ENCODE measurements at places on chromosomes 12 and 14.

DNA sequence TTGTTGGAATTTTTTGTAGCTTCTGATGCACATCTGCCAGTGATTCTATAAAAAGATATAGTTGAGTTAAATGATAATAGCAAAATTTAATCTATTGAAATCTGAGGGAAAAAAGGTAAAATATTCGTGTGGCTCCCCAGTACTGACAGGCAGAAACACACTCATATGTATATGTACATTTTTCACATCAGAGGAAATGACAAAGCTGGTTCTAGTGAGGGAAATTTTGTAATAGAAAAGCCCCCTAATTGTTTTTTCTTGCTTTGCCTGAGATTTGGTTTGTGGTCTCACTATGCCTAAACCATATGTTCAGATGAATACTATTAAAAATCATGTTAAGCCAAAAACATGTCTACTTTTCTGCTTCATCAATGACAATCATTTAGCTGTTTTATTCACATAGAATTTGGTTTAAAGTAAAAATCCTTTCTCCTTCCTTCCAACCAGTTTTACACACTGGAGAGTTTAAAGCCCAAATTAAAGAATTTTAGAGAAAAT is 203.5 kb downstream of the ANO6 start:
- no peak for DNase-seq

GRCh38 chr14:65731933-65732506 is 319.5 kb downstream of the FUT8 start:
- DNase-seq = no peak

GRCh38 chr12:11865824-11866223 is 204.9 kb upstream of the BCL2L14 start:
- DNase-seq = no peak

DNA sequence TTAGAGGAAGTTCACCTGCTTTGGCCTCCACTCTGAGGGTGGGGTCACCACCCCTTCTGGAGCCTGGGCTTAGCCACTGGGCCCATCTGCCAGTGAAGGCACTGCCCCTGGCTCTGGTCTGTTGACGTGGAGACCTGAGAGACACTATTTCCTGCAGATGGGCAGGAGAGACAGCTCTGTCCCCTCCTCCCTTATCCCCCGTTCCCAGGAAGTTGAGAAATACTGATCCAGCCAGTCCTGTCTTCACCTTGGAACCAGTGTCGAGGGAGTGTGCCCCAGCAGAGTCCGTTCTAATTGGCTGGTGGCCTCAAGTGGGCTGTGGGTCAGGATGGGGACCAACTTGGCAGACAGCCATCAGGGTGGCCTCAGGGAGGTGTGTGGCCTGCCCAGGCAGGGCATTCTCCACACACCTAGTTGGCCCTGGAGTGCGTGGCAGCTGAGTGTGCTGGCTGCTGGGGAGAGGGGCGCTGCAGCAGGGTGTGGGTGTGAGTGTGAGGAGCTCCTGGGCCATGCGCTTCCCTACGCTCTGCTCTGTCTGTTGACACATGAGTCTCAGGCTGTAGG is 25.4 kb downstream of the CLSTN3 start:
- no peak for DNase-seq

GRCh38 chr14:59093902-59094301 is 94.6 kb upstream of the DAAM1 start:
- DNase-seq = no peak

DNA sequence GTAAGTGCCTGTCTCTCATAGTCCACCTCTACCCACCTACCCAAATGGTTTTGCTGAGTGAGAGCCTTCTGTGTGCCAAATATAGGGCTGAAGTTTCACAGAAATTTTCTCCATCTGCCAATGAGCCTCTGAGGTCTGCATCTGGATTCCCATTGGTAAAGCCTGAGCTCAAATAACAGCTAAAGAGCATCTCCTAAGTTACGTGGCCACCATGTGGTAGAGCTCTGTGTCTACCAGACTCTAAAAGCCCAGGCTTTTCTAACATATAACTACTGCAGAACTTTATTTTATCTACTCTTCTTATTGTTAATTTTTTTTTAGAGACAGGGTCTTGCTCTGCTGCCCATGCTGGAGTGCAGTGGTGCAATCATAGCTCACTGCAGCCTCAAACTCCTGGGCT is 16.0 kb downstream of the AMDHD1 start:
- DNase-seq = no peak

Data from stimulated activated CD4-positive, alpha-beta T cell treated with anti-CD3 and anti-CD28 coated beads, Interleukin-2, amount 100 ng/mL, for 48 hours (primary cell).